Occipital lobe (tissue), 3 donors: ENCODE measurements at places on chromosomes 16 and 17.

- no peak for DNase-seq
Observed at GRCh38 chr16:74261068-74261467, 35.5 kb upstream of the PSMD7 start.

- no peak for DNase-seq
Observed at GRCh38 chr16:88922114-88922825, 54.7 kb downstream of the CBFA2T3 start.

GRCh38 chr17:15049795-15050160 lies 215.3 kb downstream of the PMP22 start:
- DNase-seq: no peak

DNA sequence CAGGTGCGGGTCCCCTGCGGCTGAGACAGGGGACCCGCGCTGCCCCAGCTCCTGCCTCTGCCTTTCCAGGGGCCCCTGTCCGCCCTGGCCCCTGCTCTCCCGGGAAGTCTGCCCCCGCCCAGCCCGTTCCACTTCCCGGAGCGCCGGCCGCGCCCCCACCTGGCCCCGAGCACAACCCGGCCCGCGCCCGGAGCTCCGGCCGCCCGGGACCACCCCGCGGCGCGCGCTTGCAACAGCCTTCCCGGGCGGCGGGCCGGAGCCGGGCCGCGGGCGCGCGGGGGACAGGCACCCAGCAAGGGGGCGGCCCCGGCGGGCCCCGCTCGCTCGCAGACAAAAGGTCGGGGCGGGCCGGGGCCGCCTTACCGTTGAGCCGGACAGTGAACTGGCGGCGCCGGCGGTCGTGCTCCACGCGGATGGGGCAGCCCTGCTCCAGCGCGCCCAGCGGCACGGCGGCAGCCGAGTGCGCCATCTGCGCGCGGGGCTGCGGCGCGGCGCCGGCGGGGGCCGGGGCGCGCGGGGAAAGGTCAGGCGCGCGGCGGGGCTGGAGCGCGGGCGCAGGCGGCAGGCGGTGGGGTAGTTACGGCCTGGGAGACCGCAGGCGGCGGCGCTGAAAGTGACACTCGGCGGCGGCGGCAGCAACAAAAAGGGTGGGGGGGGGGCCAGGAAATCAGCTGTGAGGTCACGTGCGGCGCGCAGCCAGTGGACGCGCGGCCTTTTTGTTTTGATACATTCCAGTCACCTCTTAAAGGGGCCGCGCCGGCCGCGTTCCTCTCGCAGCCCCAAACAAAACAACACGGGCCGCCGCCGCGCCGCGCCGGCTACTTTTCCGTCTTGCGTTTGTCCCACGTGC lies at the start of gene NATD1:
Gene NATD1, minus strand, starts transcription at position 615 of the 850 bp plus-strand sequence. Its CDS starts 146 bp downstream, at position 469.
- DNase-seq: peak; percentile 84

DNA sequence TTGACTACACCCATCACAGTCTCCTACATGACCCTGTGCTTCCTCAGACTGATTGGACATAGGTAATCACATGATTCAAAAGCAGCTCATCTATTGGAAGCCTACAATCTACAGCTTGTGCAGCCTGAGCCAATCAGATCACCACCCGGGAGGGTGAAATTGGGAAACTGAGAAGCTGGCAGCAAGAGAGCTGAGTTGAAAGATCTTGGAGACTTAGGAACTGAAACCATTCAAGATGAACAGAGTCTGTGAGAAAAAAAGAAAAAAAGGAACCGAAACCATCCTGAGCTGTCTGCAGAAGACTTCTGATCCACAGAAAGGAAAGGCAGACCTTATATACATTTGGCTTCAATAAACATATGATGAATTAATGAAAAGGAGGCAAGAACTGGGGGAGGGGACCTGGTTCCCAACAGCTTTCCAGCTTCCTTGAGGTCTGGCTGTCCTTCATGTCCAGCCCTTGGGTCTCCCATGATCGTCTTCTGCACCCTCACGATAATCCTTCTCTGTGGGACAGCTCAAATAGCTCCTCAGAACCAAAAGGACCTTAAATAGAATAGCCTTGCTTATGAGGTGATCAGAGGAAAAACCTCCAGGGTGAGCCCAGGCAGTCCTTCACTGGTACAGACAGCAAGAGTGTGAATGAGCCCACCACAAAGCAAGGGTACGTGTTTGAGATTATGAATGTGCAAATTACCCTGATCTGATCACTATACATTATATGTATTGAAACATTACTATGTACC lies 32.6 kb downstream of the PLXDC1 start:
- no peak for DNase-seq

- no peak for DNase-seq
Observed at GRCh38 chr16:77794586-77794985, 6.2 kb downstream of the VAT1L start.

DNA sequence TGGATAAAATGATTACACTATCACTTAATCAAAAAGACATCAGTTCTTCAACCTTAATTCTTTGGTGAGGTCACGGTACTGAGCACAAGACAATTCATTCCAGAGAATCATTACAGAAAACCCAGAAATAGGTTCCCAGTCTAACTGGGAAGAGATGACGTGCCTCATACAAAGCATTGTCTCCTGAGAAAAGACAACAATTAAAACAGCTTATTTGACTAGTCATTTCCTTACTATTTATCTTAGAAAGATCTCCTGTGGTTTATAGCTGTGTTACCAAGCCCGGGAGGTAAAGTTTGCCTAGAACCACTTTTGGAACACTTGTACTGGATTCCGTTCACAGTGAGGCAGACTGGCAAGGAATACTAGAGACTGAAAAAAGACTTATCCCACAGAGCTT lies 5.1 kb downstream of the PHF12 start:
- DNase-seq: no peak

DNA sequence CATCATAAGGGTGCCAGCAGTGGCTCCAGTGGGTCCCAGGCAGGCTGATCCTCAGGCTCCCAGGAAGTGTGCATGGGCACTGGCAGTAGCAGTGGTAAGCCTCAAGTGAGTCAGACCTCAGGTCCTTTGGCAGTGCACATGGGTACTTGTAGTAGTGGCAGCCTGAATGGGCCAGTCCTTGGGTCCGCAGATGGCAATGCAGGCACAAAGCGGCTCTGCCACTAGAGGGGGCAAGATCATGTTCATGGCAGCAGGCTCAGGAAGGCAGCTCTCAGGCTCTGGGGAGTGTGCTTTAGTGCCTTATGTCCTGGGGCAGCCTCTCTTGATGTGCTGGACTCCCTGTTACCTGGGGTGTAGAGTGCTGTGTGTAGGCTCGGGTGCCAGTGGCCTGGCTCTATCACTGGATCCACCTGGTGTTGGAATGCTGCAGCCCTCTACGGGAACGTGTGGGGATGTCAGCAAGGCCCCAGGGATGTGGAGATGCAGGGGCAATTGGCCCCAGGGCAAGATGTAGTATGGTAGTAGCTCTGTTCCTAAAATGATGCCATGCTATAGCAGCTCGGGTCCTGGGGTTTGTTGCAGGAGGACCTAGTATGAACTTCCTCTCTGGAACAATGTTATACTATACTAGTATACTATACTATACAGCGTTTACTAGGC lies 11.0 kb downstream of the ACSM3 start:
- no peak for DNase-seq

DNA sequence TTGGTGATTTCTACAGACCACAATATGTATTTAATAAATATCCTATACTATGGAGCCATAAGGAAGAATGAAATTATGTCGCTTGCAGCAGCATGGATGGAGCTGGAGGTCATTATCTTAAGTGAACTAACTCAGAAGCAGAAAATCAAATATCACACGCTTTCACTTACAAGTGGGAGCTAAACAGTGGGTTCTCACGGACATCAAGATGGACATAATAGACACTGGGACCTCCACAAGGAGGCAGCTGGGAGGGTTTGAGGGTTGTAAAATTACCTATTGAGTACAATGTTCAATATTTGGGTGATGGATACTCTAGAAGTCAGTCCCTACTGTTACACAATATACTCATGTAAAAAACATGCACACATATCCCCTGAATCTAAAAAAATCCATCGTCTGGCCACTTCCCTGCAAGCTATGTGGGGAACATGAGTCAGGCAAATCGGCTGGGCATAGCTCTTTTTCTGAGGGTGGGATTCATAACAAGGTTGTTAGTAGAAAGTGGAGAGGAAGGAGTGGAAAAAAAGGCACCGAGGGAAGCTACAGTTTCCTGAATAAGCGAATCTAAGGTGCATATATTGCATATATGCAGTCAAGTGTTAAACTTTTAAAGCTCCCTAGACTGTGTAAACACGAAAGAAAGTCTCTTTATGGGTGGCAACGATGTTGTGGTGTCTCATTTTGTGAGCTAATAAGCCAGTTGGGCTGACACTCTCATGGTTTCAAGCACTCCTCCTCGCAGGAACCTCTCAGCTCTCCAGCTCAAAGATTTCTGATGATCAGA lies 135.2 kb upstream of the CPHXL start:
- DNase-seq: no peak

GRCh38 chr17:19664136-19664820 lies 15.7 kb downstream of the ALDH3A2 start:
- DNase-seq: no peak

GRCh38 chr17:41003926-41004325 lies 4.2 kb upstream of the KRTAP3-2 start:
- no peak for DNase-seq
